Activated T-helper 1 cell treated with anti-CD3 and anti-CD28 coated beads, Interleukin-12 subunit alpha, Interleukin-12 subunit beta, Interleukin-2, Interleukin-4 antibody, amounts not matched to agents 30 ng/mL and 10 ng/mL and 1 ng/mL, durations not matched to agents 14 hours and 24 hours and 36 hours (primary cell): ENCODE measurements at places on chromosomes 13 and 19. TPM values are rescaled to one million over a fixed set of nuclear protein-coding genes. Genes with fewer than 3 reads are reported as not detected.

CPB2 gene
- not detected in 2 replicates for total RNA-seq

FBXL12 gene
- total RNA-seq = 19.4 and 20.7 TPM in 2 replicates

LGI4 gene
- not detected in 2 replicates for total RNA-seq

PROZ gene
- not detected in 2 replicates for total RNA-seq

NKPD1 gene
- total RNA-seq = 0.16 and 0.20 TPM in 2 replicates

C19orf81 gene
- total RNA-seq = not detected in 2 replicates
